ENCODE measurements at places on chromosomes 13 and 19. TPM values are rescaled to one million over a fixed set of nuclear protein-coding genes. Genes with fewer than 3 reads are reported as not detected.

DNA sequence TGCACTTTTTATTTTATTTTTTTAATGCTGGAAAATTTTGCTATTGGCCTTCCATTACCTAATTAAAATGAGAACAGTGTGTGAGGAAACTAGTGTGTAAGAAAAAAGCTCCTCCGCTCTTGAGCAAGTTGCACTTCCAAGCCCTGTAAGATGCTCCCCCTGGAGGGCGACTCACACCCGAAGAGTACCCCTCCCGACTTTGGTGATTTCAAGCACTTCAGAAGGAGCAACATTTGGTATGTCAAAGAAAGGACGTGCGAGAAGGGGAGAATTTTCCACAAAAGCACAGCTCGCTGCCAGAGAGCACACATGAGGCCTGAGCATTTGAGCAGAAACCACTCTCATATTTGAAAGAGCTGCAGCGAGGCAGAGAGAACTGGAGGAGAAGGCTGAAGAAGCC is 504.4 kb downstream of the FGF9 start:
- no peak for DNase-seq

GRCh38 chr13:35992964-35993363 is 138.2 kb downstream of the DCLK1 start:
- DNase-seq, result no peak

GRCh38 chr13:43072394-43072793 is 49.0 kb downstream of the DNAJC15 start:
- no peak for DNase-seq

GRCh38 chr19:52028780-52029123 is 573 bp upstream of the ZNF614 start:
- DNase-seq, result no peak

GRCh38 chr13:78844106-78844505 is 185.2 kb upstream of the OBI1 start:
- no peak for DNase-seq

- DNase-seq, result no peak
These were observed 7.7 kb upstream of the FGF9 start for GRCh38 chr13:21663197-21663596.

Gene ZNF829
- total RNA-seq, result 9.8 TPM

Gene ONECUT3
- not detected for total RNA-seq

- DNase-seq, result no peak
These were observed 34.3 kb downstream of the ELF1 start for GRCh38 chr13:40984668-40985366.

GRCh38 chr19:29467824-29468401 is 57.9 kb upstream of the VSTM2B start:
- DNase-seq, result no peak

DNA sequence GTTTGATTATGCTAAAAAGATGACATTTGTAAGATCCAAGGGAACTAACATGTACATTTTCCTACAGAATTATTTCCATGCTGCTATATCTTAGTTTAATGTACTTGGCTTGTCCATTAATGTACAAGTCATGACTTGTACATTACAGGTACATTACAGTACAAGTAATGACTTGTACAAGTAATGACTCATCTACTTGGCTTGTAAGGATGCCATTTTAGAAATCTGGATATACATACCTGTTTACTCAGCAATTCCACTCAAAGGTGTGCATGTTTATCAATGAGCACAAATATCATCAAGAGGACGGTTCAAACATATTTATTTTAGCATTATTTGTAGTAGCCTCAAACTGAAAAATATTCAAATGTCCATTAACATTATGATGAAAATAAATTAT is 87.0 kb upstream of the TRPC4 start:
- no peak for DNase-seq

- no peak for DNase-seq
These were observed 2.8 kb upstream of the PSPN start for GRCh38 chr19:6378486-6378885.

Gene C19orf81
- total RNA-seq, result not detected

GRCh38 chr13:45015300-45015699 is 26.0 kb downstream of the GPALPP1 start:
- no peak for DNase-seq

DNA sequence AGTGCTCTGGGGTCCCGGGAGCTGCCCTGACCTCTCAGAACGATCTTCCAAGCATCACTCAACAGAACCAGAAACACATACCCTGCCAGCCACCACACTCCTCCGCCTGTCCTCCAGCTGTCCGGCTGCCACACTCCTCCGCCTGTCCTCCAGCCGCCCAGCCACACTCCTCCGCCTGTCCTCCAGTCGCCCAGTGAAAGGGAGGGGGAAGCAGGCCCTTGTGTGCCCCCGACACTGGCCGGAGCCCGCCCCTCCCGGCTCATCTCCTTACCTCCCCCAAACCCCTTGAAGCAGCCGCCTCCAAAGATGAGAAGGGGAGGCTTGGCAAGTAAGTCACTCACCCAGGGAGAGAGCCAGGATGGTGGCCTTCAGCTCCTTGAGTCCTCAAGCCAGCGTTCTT is 40.2 kb downstream of the STK24 start:
- DNase-seq, result no peak

DNA sequence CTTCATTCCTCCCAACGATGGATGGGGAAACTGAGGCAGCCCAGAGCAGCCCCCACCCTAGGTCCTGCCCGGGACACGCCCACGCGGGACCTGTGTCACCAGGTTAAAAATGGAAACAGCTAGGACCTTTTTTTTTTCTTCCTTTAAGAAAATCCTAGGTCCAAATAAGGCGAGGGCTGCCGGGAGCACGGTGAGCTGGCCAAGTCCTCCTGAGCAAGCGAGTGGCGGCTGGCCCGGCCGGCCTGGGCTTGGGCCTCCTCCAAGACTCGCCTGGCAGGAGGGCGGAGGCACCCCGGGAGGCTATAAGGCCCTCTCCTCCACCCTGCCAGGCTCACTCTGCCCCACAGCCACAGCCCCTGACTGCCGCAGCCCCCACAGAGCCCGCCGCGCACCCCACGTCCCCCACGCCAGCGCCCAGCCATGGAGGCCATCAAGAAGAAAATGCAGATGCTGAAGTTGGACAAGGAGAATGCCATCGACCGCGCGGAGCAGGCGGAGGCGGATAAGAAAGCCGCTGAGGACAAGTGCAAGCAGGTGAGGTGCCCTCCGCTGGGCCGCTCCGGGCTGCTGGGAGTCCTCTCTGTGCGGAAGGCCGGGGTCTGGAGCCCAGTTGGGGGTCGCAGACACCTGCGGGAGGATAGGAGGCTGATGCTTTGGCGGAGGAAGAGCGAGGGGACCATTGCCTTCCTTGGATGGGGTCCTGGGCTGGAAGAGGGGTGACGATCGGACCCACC is 8.9 kb upstream of the TPM4 start:
- no peak for DNase-seq

GRCh38 chr13:80348750-80349149 is 7.8 kb upstream of the SPRY2 start:
- no peak for DNase-seq

Gene CD79A
- 0.37 TPM for total RNA-seq

DNA sequence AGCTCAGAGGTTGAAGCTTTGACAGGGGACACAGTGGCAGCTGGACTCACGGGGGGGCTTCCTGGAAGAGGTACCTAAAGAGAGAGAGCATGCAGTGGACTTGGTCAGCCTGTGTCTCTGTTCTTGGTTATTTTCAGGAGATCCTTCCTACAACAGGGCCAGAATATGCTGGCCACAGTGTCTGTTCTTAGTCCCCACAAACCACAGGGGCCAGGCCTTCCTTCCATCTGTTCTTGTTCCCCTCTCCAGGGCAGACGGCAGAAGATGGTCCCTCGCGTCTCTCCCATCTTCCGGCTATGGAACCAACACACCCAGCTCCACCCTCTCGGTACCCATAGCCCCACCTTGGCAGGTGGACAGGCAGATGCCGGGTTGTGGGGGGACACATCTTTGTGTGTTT is 24.8 kb downstream of the MAST3 start:
- DNase-seq, result no peak

DNA sequence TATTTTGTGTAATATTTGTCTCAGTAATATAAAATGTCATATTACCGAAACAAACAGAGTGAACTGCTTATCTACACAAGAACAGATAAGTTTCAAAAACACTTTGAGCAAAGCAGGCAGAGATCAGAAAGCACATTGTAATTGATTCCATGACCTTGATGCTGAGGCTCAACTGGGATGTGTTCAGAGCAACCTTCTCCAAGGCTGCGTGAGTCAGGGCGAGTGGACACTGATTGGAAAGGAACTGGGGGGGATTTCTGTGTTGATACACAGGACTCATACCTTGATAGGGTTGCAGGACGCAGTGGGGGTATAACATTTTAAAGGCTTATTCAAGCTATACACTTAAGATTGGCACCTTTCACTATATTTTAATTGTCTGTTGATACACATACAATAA is 1136.3 kb downstream of the UQCRFS1 start:
- DNase-seq, result no peak

Gene PGLYRP1
- not detected for total RNA-seq

GRCh38 chr19:45168767-45169351 is 8.1 kb upstream of the NKPD1 start:
- no peak for DNase-seq

DNA sequence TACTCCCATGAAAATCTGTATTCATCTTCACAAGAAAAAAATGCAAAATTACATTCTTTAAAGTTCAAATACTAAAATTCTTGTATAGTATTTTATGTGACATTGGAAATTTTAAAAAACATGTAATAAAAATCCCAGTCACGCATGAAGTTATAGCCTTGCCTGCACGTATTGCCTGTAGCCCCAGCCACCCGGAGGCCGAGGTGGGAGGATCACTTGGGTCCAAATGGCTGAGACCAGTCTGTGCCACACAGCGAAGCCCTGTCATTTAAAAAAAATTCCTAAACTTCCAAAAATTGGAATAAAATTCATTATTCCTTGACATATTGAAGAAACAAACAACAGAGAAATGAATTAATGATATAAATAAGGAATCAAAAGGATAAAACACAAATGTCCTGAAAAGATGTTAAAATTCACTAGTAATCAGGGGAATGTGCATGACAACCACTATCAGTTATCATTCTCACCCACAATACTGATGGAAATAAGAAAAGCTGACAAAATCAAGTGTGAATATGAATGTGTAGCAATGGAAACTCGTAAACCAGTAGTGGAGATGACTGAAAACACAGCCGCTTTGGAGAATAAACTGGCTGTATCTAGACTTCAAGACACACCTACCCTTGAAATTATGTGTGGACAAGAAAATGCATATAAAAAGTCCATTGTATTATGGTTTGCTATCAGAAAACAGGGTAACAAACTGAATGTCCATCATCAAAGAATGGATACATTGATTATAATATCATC is 7.5 kb downstream of the CARD8 start:
- DNase-seq, result no peak

Gene ZDHHC20
- 209 TPM for total RNA-seq

Gene CD22
- 8.8 TPM for total RNA-seq

- DNase-seq, result no peak
These were observed 80.2 kb downstream of the ZAR1L start for GRCh38 chr13:32234914-32235313.

DNA sequence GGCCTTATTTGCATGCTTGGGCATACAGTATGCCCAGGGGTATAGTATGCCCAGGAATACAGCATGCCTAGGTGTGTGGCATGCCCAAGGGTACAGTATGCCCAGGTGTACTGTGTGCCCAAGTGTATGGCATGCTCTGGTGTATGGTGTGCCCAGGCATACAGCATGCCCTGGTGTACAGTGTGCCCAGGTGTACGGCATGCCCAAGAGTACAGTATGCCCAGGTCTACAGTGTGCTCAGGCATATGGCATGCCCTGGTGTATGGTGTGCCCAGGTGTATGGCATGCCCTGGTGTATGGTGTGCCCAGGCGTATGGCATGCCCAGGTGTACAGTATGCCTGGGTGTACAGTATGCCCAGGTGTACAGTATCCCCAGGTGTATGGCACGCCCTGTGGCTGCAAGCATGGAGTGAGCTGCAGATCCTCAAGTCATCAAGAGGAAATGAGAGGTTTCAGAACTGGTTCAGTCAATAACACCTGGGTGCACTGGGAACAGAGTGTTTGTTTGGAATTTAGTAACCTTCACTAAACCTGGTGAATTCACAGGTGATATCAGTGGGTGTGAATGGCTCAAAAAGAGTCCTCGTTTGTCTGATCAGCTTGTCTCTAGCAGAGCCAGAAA is 7.8 kb upstream of the C13orf42 start:
- DNase-seq, result no peak

DNA sequence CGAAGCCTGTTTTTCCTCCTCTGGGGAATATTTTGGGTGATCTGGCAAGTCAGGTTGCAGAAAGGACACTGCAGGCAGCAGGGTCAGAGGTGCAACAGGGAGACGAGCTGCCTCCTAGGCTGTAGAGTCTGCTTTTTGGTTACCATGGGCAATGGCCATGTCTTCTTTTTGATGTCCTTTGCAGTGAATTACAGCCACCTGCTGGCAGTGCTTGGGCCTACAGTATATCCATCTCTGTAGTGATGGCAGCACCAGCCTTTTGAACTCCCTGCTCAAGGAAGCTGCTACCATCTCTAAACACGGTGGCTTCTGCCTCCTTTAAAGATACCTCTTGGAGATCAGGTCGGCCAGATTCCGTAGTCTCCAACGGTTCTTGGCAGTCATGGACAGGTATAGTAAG is 73.9 kb downstream of the WTIP start:
- no peak for DNase-seq

DNA sequence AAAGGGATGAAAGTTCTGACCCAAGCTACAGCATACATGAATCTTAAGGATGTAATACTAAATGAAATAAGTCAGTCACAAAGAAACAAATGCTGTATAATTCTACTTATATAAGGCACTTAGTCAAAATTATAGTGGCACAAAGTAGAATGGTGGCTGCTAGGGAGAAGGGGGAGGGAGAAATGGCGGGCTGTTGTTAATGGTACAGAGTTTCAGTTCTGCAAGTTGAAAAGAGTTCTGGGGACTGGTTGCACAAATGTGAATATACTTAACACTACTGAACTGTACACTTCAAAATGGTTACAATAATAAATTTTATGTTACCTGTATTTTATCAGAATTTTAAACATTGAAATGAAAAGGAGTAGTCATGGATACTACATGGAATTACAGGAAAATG is 48.9 kb upstream of the CLDN10 start:
- DNase-seq, result no peak

Gene ZFP28
- total RNA-seq, result 16.2 TPM

- no peak for DNase-seq
These were observed 69.9 kb upstream of the ARHGEF7 start for GRCh38 chr13:111045170-111045569.

GRCh38 chr19:44635581-44636438 is 7.9 kb upstream of the PVR start:
- no peak for DNase-seq

DNA sequence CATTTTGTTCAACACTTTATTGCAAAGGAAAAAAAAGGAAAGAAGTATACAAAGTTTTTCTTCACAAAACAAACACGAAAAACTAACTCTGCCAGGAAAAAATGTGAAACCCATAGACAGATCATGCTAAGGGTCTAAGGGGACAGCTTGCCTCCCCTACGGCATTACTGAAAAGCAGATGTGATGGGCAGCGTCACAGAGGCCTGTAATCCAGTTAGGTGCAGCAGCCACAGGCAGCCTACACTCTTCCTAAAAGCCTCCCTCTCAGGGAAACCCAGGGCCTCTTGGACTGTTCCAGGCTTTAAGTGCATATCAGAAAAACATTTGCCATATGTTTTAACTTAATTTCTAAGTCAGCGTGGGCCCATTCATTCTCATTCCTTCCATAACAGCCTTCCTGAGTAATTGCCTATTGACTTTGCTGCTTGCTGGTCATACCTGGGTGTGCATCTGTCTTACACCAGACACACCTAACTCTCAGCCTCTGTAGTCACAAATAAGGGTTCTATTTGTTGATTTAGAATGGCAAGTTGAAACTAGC is 135.7 kb upstream of the SERP2 start:
- peak; percentile 50 for DNase-seq

Gene C1QTNF9B
- total RNA-seq, result 0.58 TPM

GRCh38 chr19:29283366-29283765 is 70.4 kb upstream of the UQCRFS1 start:
- no peak for DNase-seq

Measured in urinary bladder (tissue), 4 donors.